ENCODE measurements at places on chromosomes 12 and 14.

DNA sequence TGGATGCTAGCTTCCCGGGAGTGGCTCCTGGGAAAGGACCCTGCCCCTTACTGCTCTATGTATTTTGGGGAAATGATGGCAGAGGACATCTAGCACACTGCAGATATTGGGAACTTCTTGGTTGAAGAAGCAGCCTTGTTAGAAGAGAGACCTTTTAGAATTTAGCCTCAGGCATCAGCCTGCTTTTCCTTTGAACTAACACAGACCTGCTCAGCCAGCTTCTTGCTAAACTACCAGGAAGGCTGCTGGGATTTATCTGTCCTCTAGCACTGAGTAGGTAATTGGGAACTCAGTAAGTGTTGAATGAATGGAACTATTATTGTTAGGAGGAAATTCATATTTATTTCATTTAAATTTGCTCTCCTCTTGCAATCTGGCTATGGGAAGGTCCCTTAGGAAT, 77.3 kb downstream of the DRAM1 start:
- DNase-seq = no peak

DNA sequence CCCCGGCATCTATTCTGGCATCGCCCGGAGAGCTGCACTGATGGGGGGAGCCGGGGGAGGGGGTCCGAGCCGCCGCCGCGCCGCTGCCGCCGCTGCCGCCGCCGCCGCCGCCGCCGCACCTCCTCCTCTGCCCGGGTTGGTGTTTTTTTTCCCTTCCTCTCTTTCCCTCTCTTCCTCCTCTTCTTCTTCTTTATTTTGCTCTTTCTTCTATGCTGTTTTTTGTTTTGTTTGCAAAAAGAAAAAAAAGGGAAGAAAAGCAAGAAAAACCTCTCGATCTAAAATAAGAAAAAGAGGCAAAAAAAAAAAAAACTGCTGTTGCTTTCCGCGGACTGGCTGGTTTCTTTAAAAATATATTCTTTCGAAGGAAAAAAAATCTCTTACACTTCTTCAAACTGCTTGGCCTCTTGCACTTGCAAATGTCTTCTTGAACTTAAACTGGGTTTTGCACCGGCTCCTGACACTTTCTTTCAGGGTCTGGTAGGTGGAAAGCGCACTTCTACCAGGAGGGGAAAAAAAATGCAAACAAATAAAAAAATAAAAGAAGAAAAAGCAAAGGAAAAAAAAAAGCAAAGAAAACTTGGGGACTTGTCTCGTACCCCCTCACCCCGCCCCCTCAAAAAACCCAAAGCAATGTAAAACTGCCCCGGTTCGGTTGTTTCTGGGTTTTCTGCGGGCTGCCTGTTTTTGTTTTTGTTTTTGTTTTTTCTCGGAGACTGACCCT, 616 bp downstream of the BCL11B start:
- DNase-seq = no peak

GRCh38 chr14:99667821-99668220, 16.3 kb upstream of the CYP46A1 start:
- peak; percentile 22 for DNase-seq

GRCh38 chr12:93657071-93657470, 20.1 kb upstream of the CRADD start:
- peak; percentile 38 for DNase-seq

DNA sequence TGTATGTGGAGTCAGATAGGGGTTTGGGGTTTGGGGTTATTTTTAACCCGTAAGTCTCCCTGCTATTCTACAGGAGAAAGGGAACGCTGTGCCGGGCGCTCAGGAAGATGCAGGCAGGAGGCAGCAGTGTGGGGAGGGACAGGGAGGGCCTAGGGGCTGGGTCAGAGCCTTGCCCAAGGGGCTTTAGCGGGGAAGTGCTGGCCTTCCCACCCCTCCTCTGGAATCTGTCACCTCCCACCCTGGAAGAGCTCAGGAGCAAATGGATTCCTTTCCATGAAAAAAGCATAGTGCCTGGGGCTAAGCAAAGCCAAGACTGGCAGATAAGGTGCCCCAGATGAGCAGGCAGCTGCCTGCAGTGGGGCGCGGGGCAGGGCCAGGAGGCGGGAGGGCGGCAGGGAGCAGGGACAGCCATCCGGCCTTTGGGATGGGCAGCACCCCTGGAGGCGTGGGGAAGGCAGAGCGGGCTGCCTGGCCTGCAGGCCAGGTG, 7.3 kb upstream of the INF2 start:
- no peak for DNase-seq

GRCh38 chr12:32770141-32770540, 14.4 kb upstream of the YARS2 start:
- no peak for DNase-seq

GRCh38 chr14:58078471-58078870, 73.5 kb downstream of the ARMH4 start:
- no peak for DNase-seq

DNA sequence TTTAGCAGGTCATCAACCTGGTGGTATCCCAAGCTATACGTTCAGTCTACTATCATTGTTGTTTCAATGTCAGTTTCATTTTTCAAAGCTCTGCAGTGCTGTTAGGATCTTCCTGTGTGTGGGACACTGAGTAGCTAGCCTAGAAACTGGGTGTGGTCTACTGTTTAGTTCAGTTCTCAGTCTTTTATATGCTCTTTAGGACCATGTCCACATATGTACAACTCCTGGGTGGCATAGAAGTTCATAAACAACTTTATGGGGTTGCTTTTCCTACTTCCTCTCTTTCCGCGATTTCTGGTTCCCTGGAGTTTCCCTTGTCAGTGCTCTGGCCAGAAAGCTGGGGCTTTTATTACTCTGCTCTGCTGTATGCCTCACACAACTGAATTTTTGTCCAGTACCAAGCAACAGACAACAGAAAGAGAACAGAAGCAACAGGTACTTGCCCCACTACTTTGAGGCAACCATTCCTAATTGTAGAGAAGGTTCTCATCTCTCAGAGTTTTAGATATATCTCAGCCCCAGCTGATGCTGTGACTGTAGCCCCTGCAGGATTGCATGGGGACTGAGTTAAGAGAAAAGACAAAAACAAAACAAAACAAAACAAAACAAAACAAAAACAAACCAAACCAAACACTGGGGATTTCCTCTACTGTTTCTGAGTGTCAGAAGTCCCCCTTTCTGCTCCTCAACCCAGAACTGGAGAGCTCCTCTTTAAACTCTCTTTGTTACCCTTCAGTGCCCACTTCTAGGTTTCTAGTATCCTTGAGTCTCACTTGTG, 30.3 kb downstream of the MIS18BP1 start:
- DNase-seq = no peak

DNA sequence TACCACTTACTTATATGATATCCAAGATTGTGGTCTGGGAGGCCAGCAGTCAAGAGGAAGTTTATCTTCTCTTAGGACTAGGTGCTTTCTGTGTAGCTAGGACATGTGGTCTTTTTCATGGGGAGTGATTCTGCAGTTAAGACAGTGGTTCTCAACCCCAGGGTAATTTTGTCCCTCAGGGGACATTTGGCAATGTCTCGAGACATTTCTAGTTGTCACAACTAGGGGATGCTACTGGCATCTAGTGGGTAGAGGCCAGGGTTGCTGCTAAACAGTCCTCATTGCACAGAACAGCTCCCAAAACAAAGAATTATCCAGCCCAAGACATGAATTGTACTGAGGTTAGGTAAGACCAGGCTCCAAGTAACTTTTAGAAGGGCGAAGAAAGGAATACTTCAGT, 20.0 kb downstream of the AMDHD1 start:
- DNase-seq = peak; percentile 55

DNA sequence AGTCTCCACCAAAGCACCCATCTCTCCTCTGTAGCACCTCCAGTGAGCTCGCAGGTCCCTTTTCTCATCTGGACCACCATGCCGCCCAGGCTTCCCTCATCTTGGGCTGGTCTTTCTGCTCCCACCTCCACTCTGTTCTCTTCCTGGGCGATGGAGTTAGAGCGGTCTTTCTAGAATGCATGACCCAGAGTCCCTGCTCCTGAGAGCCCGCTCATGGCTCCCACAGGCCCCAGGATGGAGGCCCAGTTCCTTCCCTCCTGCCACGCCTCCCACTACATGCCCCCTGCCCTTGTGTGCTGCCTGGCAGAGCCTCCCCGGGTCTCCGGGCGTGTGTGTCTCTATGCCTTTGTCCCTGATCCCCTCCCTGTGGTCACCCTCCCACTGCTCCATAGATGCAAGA, 100.7 kb upstream of the RTL1 start:
- no peak for DNase-seq

- DNase-seq = no peak
These were observed 6.1 kb downstream of the SPRING1 start for GRCh38 chr12:116731801-116732200.

GRCh38 chr12:16197600-16197999, 79.9 kb downstream of the SLC15A5 start:
- DNase-seq = no peak

- peak; percentile 26 for DNase-seq
These were observed 24.2 kb downstream of the GOLGA3 start for GRCh38 chr12:132804426-132804861.

GRCh38 chr14:106003351-106003750, 477.0 kb downstream of the TMEM121 start:
- no peak for DNase-seq

DNA sequence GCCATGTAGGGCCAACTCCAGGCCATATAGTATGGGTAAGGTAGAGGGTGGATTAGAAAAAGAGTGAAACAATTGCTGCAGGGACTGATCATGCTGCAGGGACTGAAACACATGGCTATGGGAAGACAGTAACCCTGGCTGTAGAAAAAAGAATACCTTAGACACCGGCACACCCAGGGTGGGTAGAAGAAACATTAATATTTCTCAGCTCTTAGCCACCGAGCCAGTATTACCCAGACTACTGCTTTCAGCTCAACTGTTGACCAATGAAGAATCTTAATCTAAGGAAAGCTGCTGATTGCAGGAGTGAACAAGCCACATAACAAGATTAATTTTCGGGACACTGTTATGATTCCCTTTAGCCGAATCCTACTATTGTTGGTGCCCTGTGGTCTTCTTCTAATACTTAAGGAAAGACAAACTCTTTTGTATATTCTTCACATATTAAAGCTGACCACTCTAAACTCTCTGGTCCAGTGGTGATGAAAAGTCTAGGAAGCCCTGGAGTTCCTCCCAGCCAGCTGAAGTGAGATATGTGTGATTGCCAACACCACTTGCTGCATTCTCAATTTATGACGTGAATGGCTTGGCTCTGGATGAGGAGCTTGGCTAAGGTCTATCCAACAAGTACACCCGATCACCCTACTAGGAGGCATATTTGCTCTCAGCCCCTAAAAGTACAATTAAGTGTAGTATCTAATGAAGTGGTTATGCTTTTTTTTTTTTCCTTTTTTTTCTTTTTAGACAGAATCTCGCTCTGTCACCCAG, 69.2 kb downstream of the NOVA1 start:
- no peak for DNase-seq

DNA sequence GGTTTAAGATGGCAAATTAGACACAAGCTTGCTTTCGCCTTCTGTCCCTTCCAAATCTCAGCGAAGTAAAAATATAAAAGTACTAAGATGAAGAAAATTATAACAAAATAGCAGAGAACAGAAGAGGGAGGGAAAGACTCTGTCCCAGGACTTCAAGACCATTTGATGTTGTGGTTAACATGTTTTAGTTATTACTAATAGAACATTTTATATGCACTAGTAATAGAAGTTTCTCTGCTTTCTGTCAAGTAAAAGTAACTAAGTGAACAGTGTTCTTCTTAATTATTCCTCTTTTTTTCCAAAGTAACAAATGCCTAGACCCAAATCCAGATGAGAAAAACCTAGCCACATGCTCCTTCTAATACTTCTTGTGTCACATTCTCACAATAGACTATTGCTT, 85.1 kb upstream of the DAAM1 start:
- DNase-seq = no peak

- DNase-seq = no peak
These were observed at the start of gene TSHR for GRCh38 chr14:80955416-80955941. TSS of gene TSHR (plus strand) at chr14:80955621. CDS start at chr14:80955681, 60 bp downstream.

DNA sequence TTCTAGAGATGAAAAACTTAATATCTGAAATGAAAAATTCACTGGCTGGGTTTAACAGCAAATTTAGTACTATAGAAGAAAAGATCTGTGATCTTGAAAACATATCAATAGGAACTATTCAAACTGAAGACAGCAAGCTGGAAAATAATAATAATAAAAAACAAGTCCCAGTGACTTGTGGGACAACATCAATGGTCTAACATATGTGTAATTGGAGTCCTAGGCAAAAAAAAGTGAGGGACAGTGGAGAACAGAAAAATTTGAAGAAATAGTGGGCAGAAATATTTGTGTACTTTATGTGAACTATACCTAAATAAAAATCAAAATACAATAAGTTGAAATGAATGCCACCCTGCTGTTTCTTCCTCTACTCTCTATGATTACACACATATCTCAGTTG, 2.4 kb upstream of the SERPINA9 start:
- no peak for DNase-seq

GRCh38 chr14:69945347-69945746, 66.1 kb downstream of the SMOC1 start:
- no peak for DNase-seq

GRCh38 chr14:29937116-29937515, 9.5 kb upstream of the PRKD1 start:
- no peak for DNase-seq

DNA sequence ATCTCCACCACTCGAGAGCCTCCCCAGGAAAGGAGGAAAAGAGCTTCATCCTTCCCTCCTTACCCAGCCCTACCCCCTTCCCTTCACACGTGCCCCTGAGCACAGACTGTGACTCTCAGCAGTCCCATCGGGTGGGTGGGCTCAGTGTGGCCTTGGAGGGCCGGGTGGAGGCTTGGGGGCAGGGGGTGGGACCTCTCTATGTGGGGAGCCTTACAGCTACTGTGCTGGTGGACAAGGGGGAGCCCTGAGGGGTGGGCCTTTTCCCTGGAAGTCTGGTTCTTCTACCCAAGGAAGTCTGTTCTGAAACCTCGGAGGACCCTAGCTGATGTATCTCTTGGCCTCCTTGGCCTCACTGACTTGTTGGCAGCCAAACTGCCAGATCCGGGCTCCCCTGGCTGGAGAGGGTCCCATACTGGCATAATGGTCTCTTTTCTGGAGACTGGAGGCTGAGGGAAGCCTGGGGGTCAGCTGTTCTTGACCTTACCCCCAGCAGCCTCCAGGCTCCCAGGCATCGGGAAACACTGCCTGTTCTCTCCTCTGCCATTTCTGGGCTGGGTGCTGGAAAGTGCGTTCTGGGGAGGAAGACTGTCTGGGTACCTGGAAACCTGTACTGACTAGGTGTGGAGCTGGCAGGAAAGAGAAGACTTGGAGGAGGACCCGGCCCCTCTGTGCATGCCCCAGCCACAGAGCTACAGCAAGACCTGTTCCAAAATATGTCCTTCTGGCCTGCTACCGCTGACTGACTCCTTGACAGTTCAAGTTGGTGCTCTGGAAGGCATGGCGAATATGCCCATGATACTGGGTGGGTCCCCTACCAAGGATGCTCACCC, 7.6 kb downstream of the VASH1 start:
- DNase-seq = no peak

- peak; percentile 44 for DNase-seq
These were observed 9.2 kb upstream of the MMP17 start for GRCh38 chr12:131818821-131819585.
